ENCODE measurements at places on chromosomes 13 and 19.

- DNase-seq = no peak
Measured at GRCh38 chr13:30019648-30020626, 169.5 kb upstream of the UBL3 start.

GRCh38 chr19:56603829-56604228 is 8.7 kb downstream of the ZNF71 start:
- no peak for DNase-seq

DNA sequence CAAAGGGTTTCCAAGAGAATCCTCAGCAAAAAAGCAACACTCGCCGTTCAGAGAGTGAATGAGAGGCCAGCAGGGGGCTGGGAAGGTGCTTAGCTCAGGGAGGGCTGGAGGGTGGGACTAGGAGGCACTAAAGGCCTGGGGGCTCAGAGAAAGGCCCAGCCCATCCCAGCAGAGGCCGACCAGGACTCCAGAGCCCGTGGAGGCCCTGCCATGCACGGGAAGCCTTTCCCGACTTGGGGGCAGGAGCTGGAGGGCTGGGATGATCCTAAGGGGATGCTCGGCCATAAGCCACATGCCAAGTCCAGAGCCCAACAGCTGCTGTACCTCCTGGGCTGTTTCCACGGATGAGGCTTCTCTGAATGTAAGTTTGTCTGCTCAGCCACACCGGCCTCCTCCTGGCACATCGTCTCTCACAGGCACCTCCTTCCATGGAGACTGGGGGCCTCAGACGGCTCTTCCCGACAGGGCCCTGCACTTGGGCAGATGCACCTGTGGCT is 19.5 kb downstream of the RASA3 start:
- no peak for DNase-seq

DNA sequence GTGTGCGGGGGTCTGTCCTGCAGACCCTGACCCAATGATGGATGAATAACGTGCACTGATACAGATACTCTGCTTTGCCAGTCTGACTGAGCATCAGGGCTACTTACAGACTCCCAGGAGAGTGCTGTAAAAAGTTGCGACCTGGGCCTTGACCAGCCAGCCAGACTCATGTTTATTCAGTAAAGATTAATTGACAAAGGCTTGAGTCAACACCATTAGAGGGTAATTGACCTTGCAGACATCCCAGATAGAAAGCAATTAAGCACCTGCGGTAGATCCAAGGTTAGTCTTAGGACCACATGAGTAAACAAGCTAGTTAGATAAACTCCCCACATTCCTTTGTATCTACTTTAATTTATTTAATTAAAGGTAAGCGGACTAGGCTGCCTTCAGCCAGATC is 10.4 kb downstream of the NUDT19 start:
- DNase-seq = no peak

DNA sequence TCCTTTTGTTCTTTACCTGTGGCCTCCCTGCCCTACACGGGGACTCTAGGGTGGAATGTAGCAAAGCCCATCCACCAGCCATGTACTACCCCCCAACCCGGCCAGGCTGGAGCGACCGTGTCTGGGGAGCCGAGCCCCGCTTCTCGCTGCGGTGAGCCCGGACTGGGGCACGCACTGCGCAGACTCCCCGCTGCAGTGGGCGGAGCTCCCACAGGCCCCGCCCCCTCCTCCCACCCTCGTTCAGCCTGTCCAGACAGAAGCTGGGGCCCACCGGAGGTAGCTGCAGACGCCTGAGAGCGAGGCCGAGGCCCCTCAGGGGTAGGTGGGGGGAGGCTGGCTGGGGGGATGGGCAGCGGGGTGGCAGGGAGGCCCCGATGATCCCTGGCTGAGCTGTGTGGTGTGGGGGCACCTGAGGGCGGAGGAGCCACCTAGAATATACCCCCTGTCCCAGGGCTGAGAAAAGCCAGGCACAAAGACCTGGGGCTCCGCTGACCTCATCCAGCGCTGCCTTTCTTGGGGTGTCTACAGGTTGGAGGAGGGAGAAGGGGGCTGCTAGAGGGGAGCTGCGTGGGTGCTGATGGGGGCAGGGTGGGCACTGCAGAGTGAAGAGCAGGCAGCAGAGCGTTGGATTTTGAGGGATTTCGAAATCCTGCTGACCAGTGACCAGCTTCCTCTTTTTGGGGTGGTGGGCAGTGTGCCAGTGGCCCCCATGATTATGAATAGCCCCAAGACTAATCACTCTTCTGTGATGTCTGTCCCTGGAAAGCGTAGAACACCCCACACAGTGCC is 17.3 kb downstream of the PLD3 start:
- DNase-seq = peak; percentile 81

All from inflammatory macrophage treated with lipopolysaccharide for 4 hours (primary cell).